NCI-H446 treated with DMSO at 0.1 percent for 48 hours (cell line): ENCODE measurements at places on chromosomes 16 and 17.

- no peak for DNase-seq
These were observed 28.7 kb downstream of the CACNA1G start for GRCh38 chr17:50589095-50589705.

GRCh38 chr17:78230252-78230962, 1.0 kb upstream of the TMEM235 start:
- DNase-seq: no peak

GRCh38 chr16:51450909-51451308, 299.8 kb upstream of the SALL1 start:
- DNase-seq: no peak

DNA sequence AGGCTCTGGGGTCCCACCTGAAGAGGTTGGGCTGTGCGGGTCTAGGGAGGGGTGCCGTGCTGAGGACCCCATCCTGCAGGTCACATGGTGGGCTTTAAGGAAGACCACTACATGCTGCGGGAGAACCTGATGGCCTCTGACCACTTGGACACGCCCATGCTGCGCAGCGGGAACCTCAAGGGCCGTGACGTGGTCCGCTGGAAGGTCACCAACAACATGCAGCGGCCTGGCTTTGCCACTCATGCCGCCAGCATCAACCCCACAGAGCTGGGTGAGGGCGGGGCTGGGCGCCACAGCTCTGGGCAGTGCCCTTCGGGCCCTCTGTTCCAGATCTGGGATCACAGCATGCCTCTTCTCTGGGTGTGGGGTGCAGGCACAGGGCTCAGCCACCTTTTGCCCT, 18.5 kb downstream of the ITGB4 start:
- DNase-seq: no peak

- no peak for DNase-seq
These were observed 9.0 kb downstream of the SMYD4 start for GRCh38 chr17:1820528-1821252.

DNA sequence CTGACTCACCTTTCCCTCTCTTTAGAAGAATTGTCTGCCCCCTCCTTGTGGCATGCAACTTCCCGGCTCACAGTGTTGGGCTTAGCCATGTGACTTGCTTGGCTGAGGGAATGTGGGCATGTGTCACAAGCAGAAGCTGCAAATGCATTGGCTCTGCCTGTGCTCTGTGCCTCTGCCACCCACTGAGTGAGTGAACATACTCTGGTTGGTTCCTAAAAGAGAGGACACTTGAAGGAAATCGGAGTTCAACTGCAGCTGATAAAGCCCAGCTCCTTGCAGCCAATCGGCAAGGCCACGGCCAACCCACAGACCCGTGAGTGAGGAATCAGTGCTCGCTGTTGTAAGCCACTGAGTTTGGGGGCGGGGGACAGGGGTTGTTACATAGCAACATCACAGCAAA, 10.9 kb upstream of the GINS2 start:
- DNase-seq: no peak

DNA sequence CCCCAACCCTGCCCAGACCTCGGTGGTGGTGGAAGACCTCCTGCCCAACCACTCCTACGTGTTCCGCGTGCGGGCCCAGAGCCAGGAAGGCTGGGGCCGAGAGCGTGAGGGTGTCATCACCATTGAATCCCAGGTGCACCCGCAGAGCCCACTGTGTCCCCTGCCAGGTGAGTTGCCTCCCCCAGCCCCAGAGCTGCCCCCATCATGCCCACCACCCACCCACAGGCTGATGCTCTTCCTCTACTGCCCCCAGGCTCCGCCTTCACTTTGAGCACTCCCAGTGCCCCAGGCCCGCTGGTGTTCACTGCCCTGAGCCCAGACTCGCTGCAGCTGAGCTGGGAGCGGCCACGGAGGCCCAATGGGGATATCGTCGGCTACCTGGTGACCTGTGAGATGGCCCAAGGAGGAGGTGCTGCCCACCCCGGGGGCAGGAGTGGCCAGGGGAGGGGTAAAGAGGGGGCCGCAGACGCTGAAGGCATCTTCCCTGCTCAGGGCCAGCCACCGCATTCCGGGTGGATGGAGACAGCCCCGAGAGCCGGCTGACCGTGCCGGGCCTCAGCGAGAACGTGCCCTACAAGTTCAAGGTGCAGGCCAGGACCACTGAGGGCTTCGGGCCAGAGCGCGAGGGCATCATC, 8.4 kb downstream of the GALK1 start:
- no peak for DNase-seq

DNA sequence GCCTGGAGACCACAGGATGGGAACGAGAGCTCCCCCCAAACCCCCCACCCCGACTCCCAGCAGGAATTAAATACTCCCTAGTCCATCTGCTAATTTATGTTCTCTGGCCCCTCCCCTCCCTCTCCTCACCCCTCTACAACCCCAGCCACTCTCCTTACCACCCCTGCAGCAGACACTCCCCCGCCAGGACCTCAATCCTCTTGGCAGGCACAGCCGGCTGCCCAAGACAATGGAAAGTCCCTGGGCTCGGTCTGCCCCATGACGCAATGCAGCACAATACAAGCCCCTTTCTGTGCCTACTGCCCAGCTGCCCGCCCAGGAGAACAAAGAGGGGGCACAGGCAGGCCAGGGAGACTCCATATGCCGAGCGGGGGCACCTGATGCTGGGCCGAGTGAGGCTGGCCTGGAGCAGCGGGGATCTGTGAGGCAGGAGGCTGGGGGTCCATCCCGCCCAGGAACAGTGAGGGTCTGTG, 30.3 kb upstream of the CDC42EP4 start:
- no peak for DNase-seq

DNA sequence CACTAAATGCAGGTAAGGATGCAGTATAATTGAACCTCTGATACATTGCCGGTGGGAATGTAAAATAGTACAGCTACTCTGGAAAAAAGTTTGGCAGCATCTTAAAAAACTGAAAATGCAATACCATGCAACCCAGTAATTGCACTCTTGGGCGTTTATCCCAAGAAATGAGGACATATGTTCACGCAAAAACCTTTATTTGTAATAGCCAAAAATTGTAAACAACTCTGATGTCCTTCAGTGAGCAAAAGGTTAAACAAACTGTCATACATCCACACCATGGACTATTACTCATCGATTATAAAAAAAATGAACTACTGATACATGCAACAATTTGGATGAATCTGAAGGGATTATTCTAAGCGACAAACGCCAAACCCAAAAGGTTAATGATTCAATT, 16.9 kb downstream of the SYNRG start:
- no peak for DNase-seq
